ENCODE measurements at places on chromosomes 5 and 9.

- DNase-seq, result no peak
These were observed 225.0 kb downstream of the ADAMTSL1 start for GRCh38 chr9:18698992-18699391.

GRCh38 chr9:13915131-13915530 lies 398.8 kb downstream of the NFIB start:
- no peak for DNase-seq

- DNase-seq, result no peak
These were observed 162.1 kb downstream of the FSTL4 start for GRCh38 chr5:133450286-133450685.

DNA sequence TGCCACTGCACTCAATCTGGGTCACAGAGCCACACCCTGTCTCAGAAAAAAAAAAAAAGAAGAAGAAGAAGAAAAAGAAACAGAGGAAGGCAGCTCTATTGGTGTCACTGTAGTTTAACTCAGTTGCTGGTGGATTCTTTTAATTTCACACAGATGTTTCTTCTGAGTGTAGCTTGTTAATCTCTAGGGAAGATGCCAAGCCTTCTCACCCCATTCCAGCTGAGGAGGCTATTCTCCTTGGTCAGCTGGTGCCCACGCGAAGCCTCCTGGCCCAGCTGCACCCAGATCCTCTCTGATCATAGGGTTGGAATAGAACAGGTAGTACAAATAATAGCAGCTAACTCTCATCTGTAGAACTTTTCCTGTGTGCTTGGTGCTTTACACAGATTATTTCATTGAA lies 113.8 kb upstream of the SPRY4 start:
- DNase-seq, result no peak

GRCh38 chr5:124639095-124639665 lies 107.3 kb downstream of the ZNF608 start:
- DNase-seq, result no peak

DNA sequence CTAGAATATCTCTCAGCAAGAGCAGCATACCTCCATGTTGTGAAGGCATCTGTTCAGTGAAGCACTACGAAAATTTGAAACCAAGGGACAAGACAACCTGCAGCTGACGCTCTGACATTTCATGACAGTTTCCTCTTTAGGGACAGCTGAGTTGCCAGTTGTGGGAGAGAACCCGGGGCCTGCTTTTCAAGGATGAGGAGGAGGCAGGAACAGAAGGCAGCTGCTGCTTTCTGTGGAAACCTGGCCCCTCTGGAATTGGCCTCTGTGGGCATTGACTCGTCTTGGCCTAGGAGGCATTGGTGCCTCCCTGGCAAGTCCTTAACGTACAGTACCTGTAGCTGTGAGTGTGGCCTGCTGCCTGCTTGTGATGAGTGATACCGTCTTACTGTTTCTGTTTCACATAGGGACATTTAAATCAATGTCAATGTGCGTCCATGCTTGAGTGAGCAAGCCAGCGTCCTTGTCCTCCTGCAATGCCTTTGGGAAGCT lies 21.6 kb downstream of the SLC46A2 start:
- DNase-seq, result no peak

DNA sequence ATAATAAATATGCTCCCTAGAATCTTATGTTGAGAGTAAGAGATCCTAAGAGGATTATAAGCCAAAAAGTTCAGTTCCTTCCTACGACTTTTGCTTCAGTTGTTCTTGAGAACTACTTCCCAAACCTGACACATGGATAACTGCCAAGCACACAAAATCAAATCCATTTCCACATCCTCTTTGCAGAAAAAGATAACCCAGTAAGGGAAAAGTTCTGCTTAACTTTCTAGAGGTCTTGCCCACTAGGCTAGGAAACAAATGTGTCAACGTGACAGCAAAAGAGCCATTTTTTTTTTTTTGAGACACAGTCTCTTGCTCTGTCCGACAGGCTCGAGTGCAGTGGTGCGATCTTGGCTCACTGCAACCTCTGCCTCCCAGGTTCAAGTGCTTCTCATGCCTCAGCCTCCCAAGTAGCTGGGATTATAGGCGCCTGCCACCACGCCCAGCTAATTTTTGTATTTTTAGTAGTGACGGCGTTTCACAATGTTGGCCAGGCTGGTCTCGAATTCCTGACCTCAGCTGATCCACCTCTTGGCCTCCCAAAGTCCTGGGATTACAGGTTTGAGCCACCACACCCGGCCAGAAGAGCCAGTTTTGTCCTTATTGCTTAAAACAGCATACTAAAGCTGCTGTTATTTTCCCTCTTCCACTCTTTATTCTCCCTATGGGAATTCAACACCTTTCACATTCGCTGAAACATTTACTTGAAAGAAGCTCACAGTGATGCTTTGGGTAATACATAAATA lies 24.2 kb downstream of the CSNK1A1 start:
- no peak for DNase-seq
